LHCN-M2 (cell line): ENCODE measurements at places on chromosomes 16 and 17.
A peak's percentile ranks its signal among the peaks of the same experiment; 100 is the strongest.

DNA sequence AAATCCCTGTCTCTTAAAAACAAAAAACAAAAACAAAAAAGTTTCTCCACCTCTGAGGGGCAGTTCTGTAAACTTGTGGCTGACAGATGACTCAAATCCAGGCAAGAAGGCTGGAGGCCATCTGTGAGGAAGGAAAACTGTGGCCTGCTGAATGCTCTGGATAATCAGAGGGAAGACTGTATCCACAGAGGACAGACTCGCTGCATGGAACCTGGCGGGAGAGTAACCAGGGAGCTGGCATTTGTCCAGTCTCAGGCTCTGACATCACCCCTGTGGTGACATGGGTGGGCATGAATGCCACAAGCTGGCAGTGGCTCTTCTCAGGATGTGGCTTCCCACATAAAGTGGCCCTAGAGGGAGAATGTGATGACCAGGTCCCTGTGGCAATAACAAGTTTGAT is 2.8 kb upstream of the KSR1 start:
- DNase-seq = peak; percentile 13

- no peak for DNase-seq
Observed at GRCh38 chr17:82278786-82279391, 5.4 kb upstream of the CSNK1D start.

GRCh38 chr17:67601897-67602296 is 115.8 kb upstream of the NOL11 start:
- peak; percentile 18 for DNase-seq

DNA sequence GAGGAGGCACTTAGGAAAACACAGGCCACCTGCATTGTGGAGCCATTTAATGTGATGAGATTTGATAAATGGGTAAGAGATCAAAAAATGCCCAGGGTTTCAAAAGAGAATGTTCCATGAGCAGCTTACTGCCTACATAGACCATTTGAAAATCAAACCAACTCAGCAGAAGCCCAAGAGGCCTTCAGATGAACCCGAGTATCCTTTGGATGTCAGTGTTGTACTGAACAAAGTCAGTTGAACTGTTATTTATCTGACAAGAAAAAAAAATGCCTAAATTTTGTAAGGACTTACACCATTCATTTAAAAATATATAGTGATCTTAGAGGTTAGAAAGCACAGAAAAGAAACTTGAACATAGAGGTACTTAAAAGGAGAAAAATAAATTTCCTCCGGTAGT is 381.7 kb downstream of the ZFHX3 start:
- peak; percentile 14 for DNase-seq

- no peak for DNase-seq
Observed at GRCh38 chr17:47981462-47981861, 10.5 kb downstream of the CDK5RAP3 start.

GRCh38 chr16:14337303-14338191 is 266.4 kb downstream of the MRTFB start:
- no peak for DNase-seq

GRCh38 chr17:48322060-48322459 is 108.0 kb downstream of the SKAP1 start:
- peak; percentile 31 for DNase-seq

DNA sequence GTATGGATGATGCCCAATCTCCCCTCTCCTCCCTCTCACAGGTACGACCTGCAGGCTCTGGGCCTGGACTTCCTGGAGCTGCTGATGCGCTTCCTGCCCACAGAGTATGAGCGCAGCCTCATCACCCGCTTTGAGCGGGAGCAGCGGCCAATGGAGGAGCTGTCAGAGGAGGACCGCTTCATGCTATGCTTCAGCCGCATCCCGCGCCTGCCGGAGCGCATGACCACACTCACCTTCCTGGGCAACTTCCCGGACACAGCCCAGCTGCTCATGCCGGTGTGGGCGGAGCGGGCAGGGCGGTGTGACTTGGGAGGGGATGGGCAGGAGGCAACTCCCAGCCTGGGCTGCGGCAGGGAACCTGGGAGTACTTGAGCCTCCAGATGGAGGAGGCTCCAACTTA is 18.1 kb downstream of the SPATA32 start:
- DNase-seq = no peak

DNA sequence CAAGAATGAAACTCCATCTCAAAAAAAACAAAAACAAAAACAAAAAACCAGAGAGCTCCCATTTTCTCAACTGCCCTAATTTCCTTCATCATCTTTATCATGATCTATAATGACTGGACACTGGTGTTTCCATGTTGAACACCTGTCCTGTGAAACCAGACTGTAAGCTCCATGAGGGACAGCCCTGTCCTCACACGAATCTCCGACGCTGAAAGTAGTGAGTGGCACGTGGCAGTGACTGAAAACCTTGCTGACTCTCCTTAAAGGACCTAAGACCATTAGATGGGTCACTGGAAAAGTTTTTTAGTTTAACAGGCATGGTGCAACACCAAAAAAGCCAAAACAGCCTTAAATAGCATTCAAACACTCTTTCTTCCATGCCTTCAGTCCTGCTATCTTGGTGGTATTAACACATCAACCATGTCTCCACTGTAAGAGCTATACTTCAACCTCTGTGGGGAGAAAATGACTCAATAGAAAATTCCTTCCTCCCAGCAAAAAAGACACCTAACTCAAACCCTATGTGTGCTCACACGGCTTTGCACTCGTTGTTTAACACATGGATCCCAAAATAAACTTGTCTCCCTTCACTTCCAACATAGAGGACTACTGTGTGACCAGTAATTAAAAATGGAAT is 8.3 kb downstream of the AXIN2 start:
- peak; percentile 15 for DNase-seq
